Lower lobe of right lung (tissue), 2 donors: ENCODE measurements at places on chromosomes 7 and 10.

- no peak overlapping the region for H3K4me3 ChIP-seq
- no peaks in the 10 kb centered on the region for H3K36me3 ChIP-seq
- no peak overlapping the region for H3K27ac ChIP-seq
- DNase-seq = no peak
- no peaks in the 10 kb centered on the region for H3K27me3 ChIP-seq
These were observed 880.1 kb downstream of the DNAJB9 start for GRCh38 chr7:109449760-109450159.

DNA sequence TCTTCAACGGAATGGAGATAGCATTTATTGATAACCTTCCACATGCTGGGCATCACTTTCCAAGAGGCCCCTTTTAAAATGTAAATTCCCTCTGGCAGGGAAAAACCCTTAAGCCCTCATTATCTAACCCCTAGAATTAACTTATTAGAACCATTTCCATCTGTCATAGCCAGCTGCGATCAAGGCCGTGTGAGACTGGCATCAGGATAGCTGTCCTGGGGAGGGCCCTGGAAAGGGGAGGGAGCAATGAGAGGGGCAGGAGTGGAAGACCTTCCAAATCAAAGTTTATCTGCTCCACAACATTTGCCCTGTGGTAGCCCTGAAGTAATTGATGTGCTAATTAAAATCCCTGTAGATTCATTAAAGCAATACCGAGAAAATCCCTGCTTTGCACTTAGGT is 45.0 kb upstream of the JAZF1 start:
- no peaks in the 10 kb centered on the region for H3K27me3 ChIP-seq
- H3K4me3 ChIP-seq = no peak overlapping the region
- no peaks in the 10 kb centered on the region for H3K4me1 ChIP-seq
- H3K36me3 ChIP-seq = no peaks in the 10 kb centered on the region
- DNase-seq = no peak
- no peak overlapping the region for H3K27ac ChIP-seq

DNA sequence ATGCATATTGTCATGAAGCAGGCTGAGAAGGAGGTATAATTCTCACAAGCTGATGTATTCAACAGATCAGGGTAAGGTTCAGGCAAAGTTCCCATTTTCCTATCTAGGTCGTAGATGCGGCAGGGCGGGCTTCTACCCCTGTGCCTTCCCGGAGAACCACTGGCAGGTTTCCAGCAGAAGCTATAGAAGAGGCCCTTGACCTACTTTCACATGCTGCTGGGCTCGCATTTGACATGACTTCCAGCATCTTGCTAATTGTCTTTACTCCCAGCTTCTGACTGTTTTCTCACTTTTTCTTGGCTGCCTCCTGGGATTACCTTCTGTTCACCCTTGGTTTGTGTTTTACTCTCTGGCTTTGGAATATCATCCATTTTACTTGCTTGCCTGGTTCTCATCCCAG is 32.6 kb upstream of the ORC5 start:
- peaks cover 4% of the 10 kb centered on the region for H3K27me3 ChIP-seq
- no peaks in the 10 kb centered on the region for H3K4me1 ChIP-seq
- no peaks in the 10 kb centered on the region for H3K36me3 ChIP-seq
- H3K27ac ChIP-seq = no peak overlapping the region
- H3K4me3 ChIP-seq = no peak overlapping the region

- H3K4me3 ChIP-seq = no peak overlapping the region
- H3K27me3 ChIP-seq = no peaks in the 10 kb centered on the region
- peaks cover 40% of the 10 kb centered on the region for H3K36me3 ChIP-seq
- DNase-seq = no peak
These were observed 2.1 kb downstream of the CLDN15 start for GRCh38 chr7:101235522-101235921.

- H3K27ac ChIP-seq = no peak overlapping the region
- no peaks in the 10 kb centered on the region for H3K4me1 ChIP-seq
- no peak for DNase-seq
- H3K27me3 ChIP-seq = no peaks in the 10 kb centered on the region
- H3K36me3 ChIP-seq = no peaks in the 10 kb centered on the region
These were observed 104.1 kb downstream of the THSD7A start for GRCh38 chr7:11727864-11728263.

DNA sequence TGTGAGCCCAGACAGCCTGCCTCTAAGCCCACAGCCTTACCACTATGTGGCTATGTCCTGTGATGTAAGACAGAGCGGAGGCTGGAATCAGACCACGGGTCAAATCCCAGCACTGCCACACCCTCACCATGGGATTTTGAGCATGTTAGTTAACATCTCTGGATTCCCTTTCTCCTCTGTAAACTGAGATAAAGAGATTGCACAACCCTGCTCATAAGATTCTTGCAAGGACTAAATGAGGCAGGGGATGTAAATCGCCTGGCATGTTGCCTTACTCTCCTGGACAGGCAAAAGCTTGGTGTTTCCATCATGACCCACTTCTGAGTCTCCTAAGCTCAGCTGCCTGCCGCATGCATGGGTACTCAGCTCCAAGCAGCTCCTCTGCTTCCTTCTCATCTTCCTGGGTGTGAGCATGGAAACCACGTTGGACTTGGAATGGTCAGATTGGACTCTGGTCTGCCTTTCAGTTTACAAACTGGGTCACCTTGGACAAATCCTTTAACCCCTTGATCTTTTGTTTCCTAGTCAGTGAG is 41.3 kb upstream of the MTURN start:
- no peaks in the 10 kb centered on the region for H3K36me3 ChIP-seq
- no peaks in the 10 kb centered on the region for H3K27me3 ChIP-seq
- no peak overlapping the region for H3K27ac ChIP-seq
- no peaks in the 10 kb centered on the region for H3K4me1 ChIP-seq
- DNase-seq = no peak

DNA sequence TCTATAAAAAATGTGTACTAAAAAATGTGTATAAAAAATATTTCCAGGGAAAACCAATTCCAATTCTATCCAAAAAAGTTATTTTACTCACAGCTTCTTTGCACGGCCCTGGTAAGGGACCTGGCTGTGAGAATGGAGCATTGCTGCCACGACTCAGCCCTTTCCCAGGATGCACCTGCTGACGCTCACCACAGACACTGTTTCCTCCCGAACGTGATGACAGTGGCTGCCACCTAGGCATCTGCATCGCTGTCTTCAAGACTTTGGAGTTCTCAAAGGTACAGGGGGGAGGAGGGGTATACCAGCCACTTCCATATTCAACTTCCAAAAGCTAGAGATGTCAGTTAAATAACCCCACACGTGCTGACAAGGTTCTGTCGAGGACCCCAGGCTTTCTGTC is 23.9 kb upstream of the PTPRN2 start:
- no peaks in the 10 kb centered on the region for H3K36me3 ChIP-seq
- H3K4me1 ChIP-seq = no peaks in the 10 kb centered on the region
- no peak overlapping the region for H3K4me3 ChIP-seq
- no peak overlapping the region for H3K27ac ChIP-seq
- no peaks in the 10 kb centered on the region for H3K27me3 ChIP-seq

DNA sequence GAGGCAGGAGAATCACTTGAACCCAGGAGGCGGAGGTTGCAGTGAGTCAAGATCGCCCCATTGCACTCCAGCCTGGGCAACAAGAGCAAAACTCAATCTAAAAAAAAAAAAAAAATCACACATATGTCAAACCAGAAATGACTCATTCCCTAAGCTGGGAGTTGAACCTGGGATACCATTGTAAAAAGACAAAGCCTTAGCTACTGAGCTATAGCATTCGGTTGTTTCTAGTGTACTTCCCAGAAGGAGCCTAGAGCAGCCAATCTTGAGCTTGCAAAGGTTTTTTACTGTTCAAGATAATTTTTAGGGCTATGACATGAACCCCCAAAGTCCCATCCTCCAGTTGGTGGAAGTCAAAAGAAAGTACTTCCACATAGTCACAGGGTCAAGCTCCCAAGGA is 87.9 kb downstream of the ZNF467 start:
- H3K27ac ChIP-seq = no peak overlapping the region
- H3K27me3 ChIP-seq = peaks cover 5% of the 10 kb centered on the region
- no peaks in the 10 kb centered on the region for H3K36me3 ChIP-seq
- H3K4me1 ChIP-seq = peaks cover 4% of the 10 kb centered on the region

- no peak for DNase-seq
- no peaks in the 10 kb centered on the region for H3K4me1 ChIP-seq
- H3K27ac ChIP-seq = no peak overlapping the region
- peaks cover 52% of the 10 kb centered on the region for H3K36me3 ChIP-seq
- H3K4me3 ChIP-seq = no peak overlapping the region
- no peaks in the 10 kb centered on the region for H3K27me3 ChIP-seq
These were observed 129.8 kb downstream of the EGFR start for GRCh38 chr7:55148571-55148970.

GRCh38 chr7:36185092-36185491 is 32.0 kb downstream of the EEPD1 start:
- H3K4me1 ChIP-seq = peaks cover 2% of the 10 kb centered on the region
- no peak overlapping the region for H3K4me3 ChIP-seq
- no peak for DNase-seq
- H3K27ac ChIP-seq = no peak overlapping the region

GRCh38 chr7:44279286-44279685 is 46.1 kb downstream of the CAMK2B start:
- no peak overlapping the region for H3K4me3 ChIP-seq
- H3K36me3 ChIP-seq = no peaks in the 10 kb centered on the region
- H3K4me1 ChIP-seq = no peaks in the 10 kb centered on the region
- peak; percentile 30 for DNase-seq
- H3K27ac ChIP-seq = no peak overlapping the region

GRCh38 chr10:48187713-48188485 is 86.6 kb downstream of the FRMPD2 start:
- no peak overlapping the region for H3K4me3 ChIP-seq
- no peaks in the 10 kb centered on the region for H3K4me1 ChIP-seq
- no peaks in the 10 kb centered on the region for H3K36me3 ChIP-seq
- no peak for DNase-seq

DNA sequence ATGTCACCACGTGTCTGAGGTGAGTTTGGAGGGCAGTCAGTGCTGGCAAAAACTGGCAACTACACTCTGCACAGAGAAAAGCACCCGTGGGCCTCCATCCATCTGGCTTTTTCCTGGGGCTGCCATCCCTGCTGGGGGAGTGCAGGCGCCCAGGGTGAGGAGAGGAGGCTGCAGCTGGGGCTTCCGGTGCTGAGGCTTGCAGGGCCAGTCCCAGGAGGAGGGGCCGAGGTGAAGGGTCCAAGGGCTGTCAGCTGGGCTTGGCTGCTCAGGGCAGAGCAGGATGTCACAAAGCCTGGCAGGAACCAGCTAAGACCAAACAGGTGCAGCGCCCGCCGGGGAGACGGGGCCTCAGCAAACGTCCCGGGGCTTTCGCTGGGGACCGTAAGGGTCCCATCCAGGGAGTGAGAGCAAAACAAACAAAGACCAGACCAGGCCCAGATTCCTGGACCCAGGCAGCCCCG is 77.2 kb downstream of the CFAP46 start:
- no peak overlapping the region for H3K4me3 ChIP-seq
- H3K4me1 ChIP-seq = no peaks in the 10 kb centered on the region
- no peak overlapping the region for H3K27ac ChIP-seq

DNA sequence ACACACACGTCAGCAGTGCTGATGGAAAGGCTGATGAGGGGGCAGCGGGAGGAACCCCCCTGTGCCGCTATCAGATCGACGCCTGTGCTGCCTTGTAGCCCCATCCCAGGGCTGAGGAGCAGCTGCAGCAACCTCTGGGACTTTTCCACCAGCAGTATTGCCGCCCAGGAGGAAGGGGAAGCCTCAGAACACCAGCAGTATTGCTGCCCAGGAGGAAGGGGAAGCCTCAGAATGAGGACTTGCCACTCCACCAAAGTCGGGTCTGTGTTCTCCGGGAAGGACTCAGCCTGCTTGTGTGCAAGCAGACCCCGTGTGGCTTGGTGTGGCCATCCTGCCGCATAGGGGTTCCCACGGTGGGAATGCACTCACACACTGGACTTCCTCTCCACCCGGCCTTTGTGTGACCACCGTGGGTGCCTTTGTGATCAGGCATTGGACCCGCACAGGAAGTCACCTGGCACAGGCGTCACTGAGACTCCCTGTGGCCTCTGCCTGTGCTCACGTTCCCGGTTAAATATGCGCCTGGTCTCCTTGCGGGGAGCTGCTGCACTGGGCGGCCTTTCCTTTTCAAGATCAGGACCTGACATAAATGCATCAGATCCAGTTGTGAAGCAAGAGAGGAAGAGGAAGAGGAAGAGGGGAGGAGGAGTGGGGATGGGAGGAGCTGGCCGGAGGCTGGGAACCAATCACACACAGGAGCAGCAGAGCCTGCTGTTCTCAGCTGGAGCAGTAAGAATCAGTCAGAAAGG is 248.5 kb downstream of the DNAJB6 start:
- H3K36me3 ChIP-seq = no peaks in the 10 kb centered on the region
- H3K4me1 ChIP-seq = no peaks in the 10 kb centered on the region
- H3K27ac ChIP-seq = no peak overlapping the region
- H3K4me3 ChIP-seq = no peak overlapping the region

- no peak for DNase-seq
- no peaks in the 10 kb centered on the region for H3K27me3 ChIP-seq
- H3K4me3 ChIP-seq = no peak overlapping the region
- H3K27ac ChIP-seq = no peak overlapping the region
- H3K4me1 ChIP-seq = no peaks in the 10 kb centered on the region
- H3K36me3 ChIP-seq = no peaks in the 10 kb centered on the region
These were observed 51.9 kb downstream of the THSD7A start for GRCh38 chr7:11779864-11780674.

DNA sequence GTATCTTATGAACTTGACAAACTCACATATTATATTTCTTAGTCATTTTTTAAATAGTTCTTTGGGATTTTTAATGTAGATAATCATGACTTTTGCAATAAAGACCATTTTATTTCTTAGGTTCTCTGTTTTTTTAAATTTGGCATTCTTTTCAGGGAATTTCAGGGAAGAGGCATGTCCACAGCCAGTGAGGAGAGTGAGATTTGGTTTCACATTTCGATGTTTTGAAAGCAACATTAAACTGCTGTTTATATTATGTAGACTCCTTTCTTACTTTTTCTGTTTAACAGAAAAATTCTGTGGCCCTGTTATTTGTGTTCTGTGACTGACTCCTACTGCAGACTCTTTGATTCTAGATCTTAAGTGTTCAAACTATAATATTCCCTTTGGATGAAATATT is 153.7 kb downstream of the FAM107B start:
- no peaks in the 10 kb centered on the region for H3K36me3 ChIP-seq
- no peak overlapping the region for H3K27ac ChIP-seq
- H3K4me3 ChIP-seq = no peak overlapping the region

DNA sequence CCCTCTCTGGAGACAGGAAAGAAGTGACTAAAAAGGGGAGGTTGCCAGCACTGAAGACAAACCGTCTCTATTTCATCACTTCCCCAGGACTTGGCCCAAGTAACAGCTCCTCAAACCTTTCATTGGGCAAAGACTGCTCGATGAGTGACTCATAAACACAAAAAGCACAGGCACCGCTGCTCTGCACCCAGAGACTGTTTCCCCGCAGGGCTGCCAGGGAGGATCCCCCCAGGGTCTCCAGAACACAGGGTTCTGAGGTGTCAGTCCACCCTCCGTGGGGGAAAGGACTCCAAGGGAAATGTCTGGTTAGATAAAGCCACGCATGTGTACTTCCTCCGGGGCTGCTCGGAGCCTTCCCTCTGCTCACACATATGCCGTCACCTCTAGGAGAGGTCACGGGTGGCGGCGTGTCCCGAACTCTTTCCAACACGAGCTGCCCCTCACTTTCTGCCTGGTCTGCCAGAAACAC is 59.9 kb downstream of the INSIG1 start:
- H3K4me1 ChIP-seq = no peaks in the 10 kb centered on the region
- DNase-seq = peak; percentile 49
- peaks cover 75% of the 10 kb centered on the region for H3K27me3 ChIP-seq
- no peak overlapping the region for H3K27ac ChIP-seq
